T-helper 17 cell (primary cell): ENCODE measurements at places on chromosomes 7 and 10.

DNA sequence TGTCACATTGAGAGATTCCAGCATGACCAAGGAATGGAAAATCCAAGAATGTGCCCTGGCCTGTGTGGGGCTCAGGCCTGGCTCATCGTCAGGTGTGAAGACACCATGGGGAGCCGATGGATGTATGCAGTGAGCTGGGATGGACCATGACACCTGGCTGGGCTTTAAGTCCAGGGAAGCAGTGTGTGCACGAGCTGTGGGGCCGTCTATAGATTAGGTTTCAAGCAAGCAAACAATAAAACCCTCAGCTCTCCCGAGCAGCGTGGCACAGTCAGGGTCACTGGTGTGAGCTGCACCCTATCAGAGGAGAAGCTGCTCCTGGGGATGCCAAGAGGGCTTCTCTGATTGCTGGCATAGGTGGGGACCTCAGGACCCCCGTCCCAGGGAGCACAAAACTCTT lies 50.5 kb upstream of the DLG5 start:
- H3K36me3 ChIP-seq = peaks cover 9% of the 10 kb centered on the region
- no peak for DNase-seq
- no peak overlapping the region for H3K4me3 ChIP-seq
- H3K27me3 ChIP-seq = no peaks in the 10 kb centered on the region
- H3K27ac ChIP-seq = no peak overlapping the region

GRCh38 chr7:36283711-36284130 lies 105.9 kb upstream of the ANLN start:
- H3K4me1 ChIP-seq = peaks cover 53% of the 10 kb centered on the region
- no peak for DNase-seq
- H3K36me3 ChIP-seq = no peaks in the 10 kb centered on the region

- peaks cover 7% of the 10 kb centered on the region for H3K36me3 ChIP-seq
- DNase-seq = no peak
Measured at GRCh38 chr7:2084781-2085505, 147.8 kb downstream of the MAD1L1 start.

- H3K4me3 ChIP-seq = no peak overlapping the region
- H3K27ac ChIP-seq = no peak overlapping the region
- H3K27me3 ChIP-seq = peaks cover 54% of the 10 kb centered on the region
Measured at GRCh38 chr10:75733135-75733890, 301.9 kb downstream of the LRMDA start.

- H3K27me3 ChIP-seq = peaks cover 20% of the 10 kb centered on the region
- no peaks in the 10 kb centered on the region for H3K4me1 ChIP-seq
- H3K4me3 ChIP-seq = no peak overlapping the region
- no peak for DNase-seq
- H3K36me3 ChIP-seq = no peaks in the 10 kb centered on the region
Measured at GRCh38 chr10:70515035-70515667, 36.6 kb downstream of the PALD1 start.

DNA sequence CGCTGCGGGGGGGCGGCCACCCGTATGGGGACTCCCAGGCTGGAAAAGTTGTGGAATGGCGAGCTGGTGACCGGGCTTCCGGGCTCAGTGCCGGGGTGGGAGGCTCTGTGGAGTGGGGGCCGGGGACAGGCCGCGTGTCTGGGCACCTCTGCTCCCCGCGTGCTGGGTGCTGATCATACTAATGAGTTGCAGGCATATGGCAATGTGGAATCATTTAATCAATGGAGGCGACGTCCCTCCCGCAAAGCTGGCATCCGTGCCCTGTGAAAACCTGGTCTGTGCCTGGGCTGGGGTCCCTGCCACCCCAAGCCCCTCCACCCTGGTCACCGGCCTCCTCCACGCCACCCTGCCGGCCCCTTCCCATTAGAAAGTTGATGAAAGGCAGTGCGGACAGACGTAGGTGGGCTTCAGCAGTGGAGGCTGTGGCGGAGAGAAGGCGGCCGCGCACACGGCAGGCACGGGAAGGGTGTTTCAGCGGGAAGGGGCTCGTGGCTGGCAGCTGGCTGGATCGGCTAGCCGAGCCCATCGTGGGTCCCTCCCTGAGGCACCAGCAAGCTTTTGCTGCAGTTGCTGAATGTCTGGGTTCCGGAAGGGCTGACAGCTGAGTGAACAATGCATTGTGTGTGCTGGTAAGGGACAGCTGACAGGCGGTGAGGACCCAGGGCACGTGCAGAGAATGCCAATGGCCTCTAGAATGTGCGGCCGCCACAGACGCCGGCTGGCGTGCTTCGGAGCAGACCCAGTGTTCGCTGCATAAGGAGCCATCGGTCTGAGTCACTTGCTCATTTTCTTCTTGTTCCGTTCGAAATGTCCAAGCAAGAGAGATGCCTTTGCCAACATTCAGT lies 1.5 kb downstream of the ADGRA1 start:
- H3K4me1 ChIP-seq = no peaks in the 10 kb centered on the region
- peaks cover 12% of the 10 kb centered on the region for H3K27me3 ChIP-seq
